ENCODE measurements at places on chromosomes 2 and 18.

- DNase-seq: no peak
Observed at GRCh38 chr2:222734703-222735014, 63.2 kb downstream of the MOGAT1 start.

DNA sequence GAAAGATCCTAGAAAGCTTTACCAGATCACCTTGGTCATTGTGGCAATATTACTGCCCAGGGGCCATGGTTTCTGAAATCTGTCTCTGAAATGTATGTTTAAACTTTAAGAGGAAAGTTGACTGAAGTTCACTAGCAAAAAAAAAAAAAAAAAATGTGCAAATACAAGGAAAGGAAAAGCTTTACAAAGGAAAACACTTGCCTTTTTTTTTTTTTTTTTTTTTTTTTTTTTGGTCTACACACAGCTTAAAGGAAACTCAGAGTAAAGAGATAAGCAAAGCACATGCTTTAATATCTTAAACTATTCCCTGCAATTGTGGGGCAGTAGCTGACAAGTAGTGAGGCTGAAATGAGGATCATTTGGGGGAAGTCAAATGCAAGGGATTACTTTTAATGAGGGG, 174.2 kb upstream of the EPAS1 start:
- no peak for DNase-seq

GRCh38 chr2:157874997-157875640, 1.0 kb downstream of the ACVR1 start:
- no peak for DNase-seq

GRCh38 chr18:69631281-69631680, 230.6 kb downstream of the DOK6 start:
- DNase-seq: no peak

GRCh38 chr2:120576509-120577474, 158.9 kb upstream of the GLI2 start:
- DNase-seq: peak; percentile 79
